Naive B cell (primary cell): ENCODE measurements at places on chromosomes 4 and X.
A peak's percentile ranks its signal among the peaks of the same experiment; 100 is the strongest.

DNA sequence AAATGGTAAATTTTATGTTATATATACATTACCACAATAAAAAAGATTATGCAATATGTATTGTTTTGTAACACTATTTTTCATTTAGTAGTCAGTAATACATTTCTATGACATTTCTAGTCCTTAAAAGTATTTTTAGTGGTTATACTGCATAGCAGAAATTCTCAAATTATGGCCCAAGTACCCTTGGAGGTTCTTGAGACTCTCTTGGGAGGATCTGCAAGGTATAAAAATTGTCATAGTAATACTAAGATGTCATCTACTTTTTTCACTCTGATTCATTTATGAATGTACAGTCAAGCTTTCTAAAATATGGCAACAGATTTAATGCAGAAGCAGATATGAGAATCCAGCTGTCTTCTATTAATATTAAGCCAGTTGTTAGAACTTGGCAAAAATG lies 138.6 kb upstream of the NAP1L5 start:
- no peak for DNase-seq

GRCh38 chrX:71198066-71198465 lies 25.0 kb upstream of the GJB1 start:
- peak; percentile 61 for DNase-seq

- no peak for DNase-seq
Measured at GRCh38 chr4:67092351-67092750, 453.0 kb downstream of the CENPC start.

GRCh38 chrX:21153503-21153902 lies 220.7 kb upstream of the CNKSR2 start:
- no peak for DNase-seq

DNA sequence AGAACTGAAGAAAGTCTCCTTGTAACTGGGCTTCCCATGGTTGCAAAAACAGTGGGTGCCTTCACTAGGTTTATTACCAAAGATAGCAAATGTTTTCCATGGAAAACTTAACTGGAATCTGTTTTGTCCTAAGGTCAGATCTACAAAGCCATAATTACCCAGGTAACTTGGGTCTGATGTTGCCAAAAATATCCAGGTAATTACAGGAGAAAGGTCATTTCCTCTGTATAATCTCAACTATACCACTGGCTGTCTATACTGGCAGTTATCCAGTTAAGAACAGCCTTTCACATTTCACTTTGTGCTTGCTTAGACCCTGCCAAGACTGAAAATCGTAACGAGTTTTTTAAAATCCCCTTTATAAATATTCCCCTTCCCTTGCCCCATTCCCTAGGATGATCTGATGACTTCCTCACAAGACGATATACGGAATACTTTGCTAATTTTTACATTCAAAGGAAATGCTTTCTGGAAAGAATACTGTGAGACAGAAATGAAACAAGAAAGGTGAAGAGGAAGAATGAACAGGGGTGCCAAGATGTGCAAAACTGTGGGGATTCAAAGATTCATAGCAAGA lies 105.5 kb downstream of the MAML3 start:
- no peak for DNase-seq

- no peak for DNase-seq
Measured at GRCh38 chr4:26349496-26349895, 28.7 kb downstream of the RBPJ start.

GRCh38 chr4:73895201-73896175 lies 26.3 kb downstream of the CXCL1 start:
- no peak for DNase-seq

GRCh38 chr4:48746608-48747362 lies 33.3 kb downstream of the FRYL start:
- no peak for DNase-seq

DNA sequence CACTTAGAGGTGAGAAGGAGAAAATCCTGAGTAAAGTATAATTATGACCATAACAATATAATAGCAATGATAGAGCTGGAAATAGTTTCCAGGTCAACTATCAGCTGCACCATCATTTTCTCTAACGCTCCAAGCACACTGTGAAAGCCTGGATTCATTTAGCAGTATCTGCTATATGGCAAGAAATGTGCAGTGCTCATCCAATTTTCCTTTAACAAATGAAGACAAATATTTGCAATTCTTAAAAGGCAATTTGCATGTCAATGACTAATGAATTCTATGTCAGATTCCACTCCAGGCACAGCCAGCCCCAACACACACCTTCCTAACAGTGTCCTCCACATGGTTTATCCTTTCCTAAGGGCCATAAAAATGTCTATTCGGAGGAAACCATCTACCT lies 12.7 kb downstream of the PRSS12 start:
- DNase-seq: no peak
